ENCODE measurements at places on chromosomes 3 and 15.

- no peak for DNase-seq
These were observed 45.2 kb downstream of the LRCH3 start for GRCh38 chr3:197836244-197836643.

GRCh38 chr3:71372911-71373637 is 210.5 kb downstream of the FOXP1 start:
- no peak for DNase-seq

GRCh38 chr3:68060191-68060590 is 405.8 kb upstream of the SUCLG2 start:
- no peak for DNase-seq

DNA sequence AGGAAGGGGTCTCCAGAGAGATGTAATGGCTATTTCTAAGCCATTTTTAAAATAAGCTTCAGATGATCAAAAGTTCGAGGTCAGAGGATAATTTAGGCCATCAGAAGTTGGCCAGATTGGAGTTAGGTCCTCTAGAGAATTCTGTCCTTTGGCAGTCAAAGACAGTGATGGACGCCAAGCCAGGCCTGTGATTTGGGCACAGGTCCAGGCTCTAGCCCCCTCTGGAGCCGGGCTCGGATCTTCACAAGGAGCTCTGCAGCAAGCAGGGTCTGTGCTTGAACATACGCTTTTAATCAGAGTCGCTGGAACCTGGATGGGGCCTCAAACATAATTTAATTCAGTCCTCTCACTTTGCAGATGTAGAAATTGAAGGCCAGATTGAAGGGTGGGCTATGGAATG is 151.4 kb upstream of the BCL6 start:
- no peak for DNase-seq

DNA sequence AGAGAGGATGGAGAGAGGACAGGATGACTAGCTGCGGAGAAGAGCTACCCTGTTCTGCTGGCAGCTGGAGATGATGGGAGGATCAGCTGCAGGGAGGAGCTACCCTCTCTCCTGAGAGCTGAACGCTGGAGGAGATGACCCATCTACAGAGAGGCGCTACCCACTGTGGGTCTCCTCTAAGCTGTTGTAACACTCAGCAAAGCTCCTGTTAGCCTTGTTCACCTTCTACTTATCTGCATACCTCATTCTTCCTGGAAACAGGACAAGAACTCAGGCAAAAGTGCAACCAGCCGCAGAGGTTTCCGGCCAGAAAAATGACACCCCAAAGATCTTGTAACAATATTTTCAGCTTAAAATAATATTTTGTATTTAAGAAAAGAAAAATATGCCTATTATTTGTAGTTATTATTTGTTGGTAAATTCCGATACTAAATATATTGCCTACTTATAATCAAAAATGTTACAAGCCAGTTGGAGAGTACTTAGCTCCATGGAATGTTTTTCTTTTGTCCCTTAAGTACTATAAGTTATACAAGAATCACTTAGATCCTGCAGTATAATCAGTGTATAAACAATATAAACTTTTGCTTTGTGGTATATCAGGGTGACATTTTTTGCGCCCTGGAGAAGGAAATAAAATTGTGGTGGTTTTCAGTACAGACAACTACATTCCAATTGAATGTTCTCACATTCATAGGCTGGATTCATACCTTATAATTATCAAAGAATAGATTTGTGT is 1188.0 kb upstream of the CADM2 start:
- DNase-seq = no peak

GRCh38 chr3:104810896-104811295 is 555.8 kb upstream of the ALCAM start:
- no peak for DNase-seq

GRCh38 chr15:38215707-38216106 is 36.9 kb upstream of the SPRED1 start:
- no peak for DNase-seq

DNA sequence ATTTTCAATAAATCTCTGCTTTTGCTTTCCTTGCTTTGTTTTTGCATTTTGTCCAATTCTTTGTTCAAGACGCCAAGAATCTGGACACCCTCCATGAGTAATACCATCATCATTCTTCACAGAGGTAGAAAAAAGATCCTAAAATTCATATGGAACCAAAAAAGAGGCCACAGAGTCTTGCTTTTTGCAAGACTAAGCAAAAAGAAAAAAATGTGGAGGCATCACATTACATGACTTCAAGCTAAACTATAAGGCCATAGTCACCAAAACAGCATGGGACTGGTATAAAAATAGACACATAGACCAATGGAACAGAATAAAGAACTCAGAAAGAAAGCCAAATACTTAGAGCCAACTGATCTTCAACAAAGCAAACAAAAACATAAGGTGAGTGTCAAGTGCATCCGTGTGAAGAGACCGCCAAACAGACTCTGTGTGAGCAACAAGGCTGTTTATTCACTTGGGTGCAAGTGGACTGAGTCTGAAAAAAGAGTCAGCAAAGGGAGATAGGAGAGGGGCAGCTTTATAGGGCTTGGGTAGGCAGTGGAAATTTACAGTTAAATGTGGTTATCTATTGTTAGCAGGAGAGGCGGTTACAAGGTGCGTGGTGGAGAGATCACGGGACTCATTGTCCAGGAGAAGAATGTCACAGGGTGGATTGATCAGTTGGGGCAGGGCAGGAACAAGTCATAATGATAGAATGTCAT is 10.9 kb downstream of the STRIT1 start:
- DNase-seq = no peak

DNA sequence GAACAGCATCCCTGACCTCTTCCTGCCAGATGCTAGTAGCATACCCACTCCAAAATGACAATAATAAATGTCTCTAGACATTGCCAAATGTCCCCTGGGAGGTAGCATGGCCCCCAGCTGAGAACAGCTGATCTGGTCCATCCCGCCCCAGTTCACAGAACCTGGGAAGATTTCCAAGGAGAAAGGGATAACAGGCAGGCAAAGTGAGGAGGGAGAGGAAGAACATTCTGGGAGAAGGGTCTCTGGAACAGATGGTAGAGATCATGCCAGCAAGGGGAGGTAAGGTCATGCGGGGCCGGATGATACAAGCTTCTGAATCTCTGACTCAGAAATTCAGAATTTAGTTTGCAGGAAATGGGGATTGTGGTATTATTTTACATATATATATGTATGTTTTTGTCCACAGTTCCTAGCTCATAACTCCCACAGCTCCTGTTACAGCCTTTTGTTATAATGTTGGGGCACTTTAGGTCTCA is 192.7 kb downstream of the SUCLG2 start:
- no peak for DNase-seq

DNA sequence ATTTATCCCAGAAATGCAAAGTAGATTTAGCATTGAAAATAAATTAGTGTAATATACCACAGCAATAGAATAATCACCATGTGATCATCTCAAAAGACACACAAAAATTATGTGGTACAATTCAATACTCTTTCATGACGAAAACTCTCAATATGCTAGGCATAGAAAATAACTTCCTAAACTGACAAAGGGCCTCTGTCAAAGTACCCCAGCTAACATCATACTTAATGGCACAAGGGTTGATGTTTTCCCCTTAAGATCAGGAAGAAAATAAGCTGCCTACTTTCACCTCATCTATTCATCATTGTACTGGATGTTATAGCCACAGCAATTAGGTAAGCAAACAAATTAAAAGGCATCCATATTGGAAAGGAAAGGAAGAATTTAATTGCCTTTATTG is 22.7 kb upstream of the NIPA2 start:
- no peak for DNase-seq
